ENCODE measurements at places on chromosomes 6 and 20. TPM values are rescaled to one million over a fixed set of nuclear protein-coding genes. Genes with fewer than 3 reads are reported as not detected.

CNKSR3 gene
- 6.7 TPM for total RNA-seq

MUCL3 gene
- total RNA-seq, result not detected

NEDD9 gene
- total RNA-seq, result 0.33 TPM

HLA-DQA1 gene
- total RNA-seq, result not detected

HLA-DRB1 gene
- total RNA-seq, result not detected

CENPQ gene
- total RNA-seq, result 10.2 TPM

LHFPL5 gene
- not detected for total RNA-seq

TRIM31 gene
- 0.03 TPM for total RNA-seq

TSPYL4 gene
- total RNA-seq, result 8.4 TPM

LY6G5C gene
- 3.6 TPM for total RNA-seq

TRIM15 gene
- not detected for total RNA-seq

ADGRF4 gene
- total RNA-seq, result 1.8 TPM

ADGRF1 gene
- not detected for total RNA-seq

BCAS1 gene
- total RNA-seq, result 0.07 TPM

TP53INP2 gene
- total RNA-seq, result 2.8 TPM

HLA-E gene
- total RNA-seq, result 51.9 TPM

TENT5A gene
- total RNA-seq, result 4.0 TPM

NKAIN4 gene
- total RNA-seq, result not detected

Measured in HT1080 (cell line).